ENCODE measurements at places on chromosomes 16 and 17. TPM values are rescaled to one million over a fixed set of nuclear protein-coding genes. Genes with fewer than 3 reads are reported as not detected.

- H3K4me1 ChIP-seq, result peaks cover 54% of the 10 kb centered on the region
- H3K27ac ChIP-seq, result peak overlapping the region; percentile 36
- peak overlapping the region; percentile 26 for H3K4me3 ChIP-seq
- H3K27me3 ChIP-seq, result no peaks in the 10 kb centered on the region
- peaks cover 56% of the 10 kb centered on the region for H3K36me3 ChIP-seq
- DNase-seq, result peak; percentile 90
These were observed 11.8 kb downstream of the LASP1 start for GRCh38 chr17:38881600-38882191.

VAT1L gene
- total RNA-seq, result under 0.01 TPM

GRCh38 chr17:54439816-54440215, 460.8 kb upstream of the TOM1L1 start:
- no peaks in the 10 kb centered on the region for H3K36me3 ChIP-seq
- no peaks in the 10 kb centered on the region for H3K27me3 ChIP-seq
- no peak for DNase-seq
- H3K4me3 ChIP-seq, result no peak overlapping the region

DNA sequence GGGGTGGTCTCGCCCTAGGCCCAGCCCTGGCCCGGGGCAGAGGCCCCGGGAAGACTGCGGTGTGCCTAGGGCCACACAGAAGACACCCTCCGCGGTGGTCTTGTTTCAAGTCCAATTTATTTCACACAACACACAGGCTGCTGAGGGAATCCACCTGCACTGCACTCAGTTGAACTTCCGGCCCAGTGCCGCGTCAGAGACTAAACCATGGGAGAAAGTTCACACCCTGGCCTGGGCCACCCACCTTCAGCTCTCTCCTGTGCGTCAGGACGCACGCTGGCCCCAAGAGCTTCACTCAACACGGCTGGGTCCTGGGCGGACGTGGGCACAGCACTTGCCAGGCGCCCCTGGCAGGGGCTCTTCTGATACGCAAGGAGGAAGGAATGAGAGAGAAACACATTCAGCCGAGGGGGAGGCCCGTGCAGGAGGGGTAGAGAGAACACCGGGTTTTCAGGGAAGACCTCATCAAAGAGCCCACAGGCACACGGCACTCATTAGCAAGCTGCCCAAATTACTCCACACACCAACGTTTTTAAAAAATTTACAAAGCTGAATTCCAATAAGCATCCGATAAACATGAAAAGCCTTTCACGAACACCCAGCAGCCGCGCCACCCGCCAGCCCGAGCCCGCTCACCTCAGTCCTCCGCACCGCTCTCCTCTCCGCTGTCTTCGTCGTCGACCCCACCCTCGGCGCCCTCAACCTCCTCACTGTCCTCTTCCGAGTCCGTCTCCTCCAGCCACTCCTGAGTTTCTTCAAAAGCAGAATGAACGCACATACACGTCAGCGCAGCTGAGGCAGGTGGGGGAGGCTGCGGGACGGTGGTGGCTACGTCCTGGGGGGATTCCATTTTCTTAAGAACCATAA, 57.8 kb downstream of the KLHDC4 start:
- no peak overlapping the region for H3K4me3 ChIP-seq
- no peaks in the 10 kb centered on the region for H3K27me3 ChIP-seq
- no peak for DNase-seq
- H3K4me1 ChIP-seq, result no peaks in the 10 kb centered on the region
- H3K36me3 ChIP-seq, result peaks cover 11% of the 10 kb centered on the region
- H3K27ac ChIP-seq, result no peak overlapping the region

GRCh38 chr17:20279631-20280030, 187.7 kb downstream of the LGALS9B start:
- H3K4me3 ChIP-seq, result no peak overlapping the region
- no peak overlapping the region for H3K27ac ChIP-seq
- H3K27me3 ChIP-seq, result no peaks in the 10 kb centered on the region
- DNase-seq, result no peak
- H3K36me3 ChIP-seq, result no peaks in the 10 kb centered on the region
- peaks cover 9% of the 10 kb centered on the region for H3K4me1 ChIP-seq

- peak overlapping the region; percentile 99 for H3K27ac ChIP-seq
- peaks cover 46% of the 10 kb centered on the region for H3K36me3 ChIP-seq
- H3K4me1 ChIP-seq, result peaks cover 69% of the 10 kb centered on the region
- peak; percentile 100 for DNase-seq
- peak overlapping the region; percentile 46 for H3K4me3 ChIP-seq
These were observed 6.3 kb downstream of the BCAR1 start for GRCh38 chr16:75244844-75245758.

DNA sequence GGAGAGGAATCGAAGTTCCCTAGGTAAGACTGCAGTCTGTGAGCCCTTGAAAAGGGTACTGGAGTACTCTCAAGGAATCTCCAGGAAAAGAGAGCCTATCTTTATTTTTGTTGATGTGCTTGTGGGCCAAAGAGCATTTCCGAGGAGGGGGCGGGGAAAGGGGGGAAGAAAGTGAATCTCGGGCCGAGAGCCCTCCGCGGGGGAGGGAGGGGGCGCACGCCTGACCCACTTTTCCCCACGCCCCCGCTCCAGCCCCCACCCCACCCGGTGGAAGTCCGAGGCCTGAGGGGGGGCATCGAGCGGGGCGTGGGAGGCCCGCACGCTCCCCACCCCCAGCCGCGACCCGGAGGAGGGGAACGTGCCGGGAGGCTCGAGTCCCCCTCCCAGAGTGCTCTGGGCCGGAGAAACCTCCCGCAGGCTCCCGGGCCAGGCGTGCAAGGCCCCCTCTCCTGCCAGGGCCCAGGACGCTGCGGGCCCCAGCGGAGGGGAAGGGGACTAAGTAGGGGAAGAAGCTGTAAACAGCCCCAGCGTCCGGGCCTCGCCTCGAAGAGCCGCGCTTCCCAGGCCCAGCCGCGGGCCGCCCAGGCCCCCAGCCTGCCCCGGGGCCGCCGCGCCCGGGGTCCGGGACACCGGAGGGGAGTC, 444 bp downstream of the HELZ start:
- peaks cover 3% of the 10 kb centered on the region for H3K36me3 ChIP-seq
- H3K27ac ChIP-seq, result peak overlapping the region; percentile 76
- no peaks in the 10 kb centered on the region for H3K27me3 ChIP-seq
- H3K4me1 ChIP-seq, result peaks cover 29% of the 10 kb centered on the region

DNA sequence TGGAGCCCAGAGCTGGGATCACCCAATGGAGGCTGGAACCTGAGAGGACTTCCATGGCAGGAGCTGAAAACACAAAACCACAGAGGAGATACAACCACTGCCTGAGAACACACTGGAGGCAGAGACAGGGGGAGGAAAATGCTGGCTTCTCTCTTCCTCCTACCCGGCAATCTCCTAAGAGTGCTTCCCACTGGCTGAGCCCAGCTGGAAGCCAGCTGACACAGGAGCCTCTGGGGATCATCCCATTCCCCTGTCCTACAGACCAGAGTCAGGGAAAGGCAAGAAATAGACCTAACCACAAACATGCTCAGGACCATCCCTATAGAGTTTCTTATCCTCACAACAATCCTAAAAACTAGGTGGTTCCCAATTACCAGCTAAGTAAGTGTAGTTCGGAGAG, 112.4 kb upstream of the CDH5 start:
- H3K27me3 ChIP-seq, result no peaks in the 10 kb centered on the region
- H3K27ac ChIP-seq, result no peak overlapping the region
- no peak for DNase-seq
- H3K36me3 ChIP-seq, result no peaks in the 10 kb centered on the region
- no peak overlapping the region for H3K4me3 ChIP-seq

DNA sequence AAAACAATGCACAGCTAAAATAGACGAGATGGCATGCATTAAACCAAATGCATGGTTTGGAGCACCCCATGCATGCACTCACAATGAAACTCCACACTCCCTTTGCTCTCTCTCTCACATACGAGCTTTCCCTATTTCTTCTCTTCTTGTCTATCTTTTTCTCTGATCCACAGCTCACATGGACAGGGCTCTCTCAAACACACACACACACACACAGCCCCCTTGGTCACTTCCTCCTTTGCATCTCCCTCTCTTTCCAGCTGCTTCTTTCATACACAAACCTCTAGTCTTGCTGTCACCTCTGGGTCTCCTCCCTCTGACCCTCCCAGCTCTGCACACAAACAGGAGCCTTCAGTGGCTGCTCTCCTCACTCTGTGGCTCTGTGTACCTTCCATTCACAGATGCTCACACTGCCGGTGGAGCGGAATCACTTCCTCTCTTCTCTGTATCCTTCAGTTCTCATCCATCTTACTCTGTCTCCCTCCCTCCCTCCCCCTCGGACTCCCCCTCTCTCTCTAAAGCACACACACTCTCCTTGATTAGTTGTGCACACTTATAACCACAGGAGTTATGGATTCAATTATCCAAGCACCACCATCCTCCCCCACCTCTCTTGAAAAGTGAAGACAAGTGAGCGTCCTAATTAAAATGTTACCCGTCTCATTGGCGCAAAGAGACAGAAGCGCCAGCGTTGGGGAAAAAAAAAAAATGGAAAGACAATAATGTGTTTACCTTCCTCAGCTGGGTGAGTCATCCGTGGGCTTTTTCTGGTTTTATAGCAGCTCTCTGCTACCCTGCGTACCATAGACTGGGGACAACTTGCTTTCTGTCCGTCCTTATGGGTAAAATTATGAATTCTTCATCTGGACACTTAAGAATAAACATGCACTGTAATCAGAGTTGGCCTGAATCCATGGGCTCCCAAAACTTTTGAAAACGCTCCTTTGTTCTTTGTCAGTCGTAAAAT, 90.8 kb downstream of the SHISA6 start:
- H3K4me3 ChIP-seq, result no peak overlapping the region
- no peaks in the 10 kb centered on the region for H3K4me1 ChIP-seq
- H3K27me3 ChIP-seq, result no peaks in the 10 kb centered on the region
- H3K36me3 ChIP-seq, result no peaks in the 10 kb centered on the region

Data from osteoblast (primary cell).